ENCODE measurements at places on chromosomes 3 and 15.
A peak's percentile ranks its signal among the peaks of the same experiment; 100 is the strongest.

- no peak for DNase-seq
Measured at GRCh38 chr3:5194341-5194740, 6.8 kb downstream of the EDEM1 start.

- DNase-seq, result no peak
Measured at GRCh38 chr3:191721990-191722389, 261.0 kb downstream of the PYDC2 start.

DNA sequence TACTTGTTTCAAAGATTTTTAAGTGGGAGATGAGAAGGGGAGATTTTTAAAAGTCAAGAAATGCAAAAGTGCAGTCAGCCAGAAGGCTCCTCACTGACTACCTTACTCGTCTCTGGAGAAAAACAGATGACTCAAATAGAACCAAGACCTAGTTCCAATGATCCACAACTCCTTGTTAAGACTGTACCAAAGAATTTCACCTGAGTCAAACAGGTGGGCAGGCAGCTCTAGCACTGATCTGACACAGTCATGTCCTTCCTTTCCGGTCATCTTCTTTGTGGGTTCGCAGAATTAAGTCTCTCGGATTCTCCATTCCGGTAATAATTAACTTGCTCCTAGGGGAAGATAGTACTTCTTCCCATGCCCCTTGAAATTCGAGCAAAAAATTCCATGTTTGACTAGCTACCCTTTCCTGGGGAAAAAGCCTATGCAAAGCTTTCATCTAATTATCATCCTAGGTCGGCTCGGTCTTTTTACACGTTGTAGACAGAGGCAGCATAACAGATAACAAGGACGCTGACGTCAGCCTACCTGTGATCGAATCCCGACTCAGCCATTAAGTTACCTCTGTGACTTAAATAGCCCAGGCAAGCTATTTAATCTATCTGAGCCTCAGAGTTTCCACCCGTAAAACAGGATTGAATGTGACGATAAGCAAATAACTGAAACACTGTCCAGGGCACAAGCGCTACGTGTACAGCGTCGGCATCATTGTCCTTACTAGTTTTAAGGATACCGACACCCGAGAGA is 758 bp downstream of the SELENOK start:
- peak; percentile 60 for DNase-seq

DNA sequence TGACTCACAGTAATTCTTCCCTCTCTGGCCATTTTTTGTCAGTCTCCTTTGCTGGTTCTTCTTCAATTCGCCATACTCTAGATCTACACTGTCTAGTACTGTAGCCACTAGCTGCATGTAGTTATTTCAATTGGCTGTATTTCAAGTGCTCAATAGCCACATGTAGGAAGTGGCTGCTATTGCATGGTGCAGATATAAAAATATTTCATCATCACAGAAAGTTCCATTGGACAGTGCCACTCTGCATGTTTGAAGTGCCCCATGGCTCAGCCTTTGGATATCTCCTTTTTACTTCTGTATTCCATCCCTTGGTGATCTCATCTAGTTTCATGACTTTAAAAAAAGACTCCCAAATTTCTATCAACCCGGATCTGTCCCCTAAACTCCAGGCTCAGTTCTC is 22.1 kb downstream of the PPP2R3A start:
- DNase-seq, result no peak

- DNase-seq, result no peak
Measured at GRCh38 chr3:46113608-46114007, 86.3 kb upstream of the XCR1 start.

DNA sequence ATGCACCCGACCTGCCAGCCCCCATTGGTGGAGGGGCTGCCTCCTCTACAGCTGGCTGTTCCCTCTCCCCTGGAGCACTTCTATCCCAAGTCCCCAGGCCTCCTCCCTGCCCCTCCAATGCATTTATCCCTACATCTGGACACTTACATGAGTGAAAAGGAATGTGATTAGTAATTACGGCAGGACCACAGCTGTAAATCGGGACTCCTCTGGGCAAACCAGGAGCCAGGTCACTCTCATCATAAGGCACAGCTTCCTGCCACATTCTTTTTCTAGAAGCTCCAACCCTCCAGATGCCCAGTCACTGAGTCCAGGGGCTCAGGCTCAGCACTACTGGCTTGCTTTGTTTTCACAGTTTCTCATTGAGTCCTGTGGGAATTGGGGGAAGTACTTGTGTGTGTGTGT is 54.3 kb downstream of the IL20RB start:
- no peak for DNase-seq

DNA sequence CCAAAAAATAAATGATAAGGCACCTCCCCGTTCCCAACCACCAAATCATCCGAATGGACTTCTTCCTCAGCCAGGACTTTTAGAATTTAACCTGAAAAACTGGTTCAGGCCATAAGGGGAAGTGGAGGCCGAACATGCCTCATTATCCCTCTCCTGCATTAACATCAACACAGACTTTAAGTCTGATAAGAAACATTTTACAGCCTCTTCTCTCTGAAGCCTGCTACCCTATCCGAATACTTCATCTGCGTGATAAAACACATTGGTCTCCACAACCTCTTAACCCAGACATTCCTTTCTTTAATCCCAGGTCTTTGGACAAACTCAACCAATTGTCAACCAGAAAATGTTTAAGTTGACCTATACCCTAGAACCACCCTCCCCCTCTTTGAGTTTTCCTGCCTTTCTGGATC is 850 bp upstream of the SLC41A3 start:
- DNase-seq, result no peak

DNA sequence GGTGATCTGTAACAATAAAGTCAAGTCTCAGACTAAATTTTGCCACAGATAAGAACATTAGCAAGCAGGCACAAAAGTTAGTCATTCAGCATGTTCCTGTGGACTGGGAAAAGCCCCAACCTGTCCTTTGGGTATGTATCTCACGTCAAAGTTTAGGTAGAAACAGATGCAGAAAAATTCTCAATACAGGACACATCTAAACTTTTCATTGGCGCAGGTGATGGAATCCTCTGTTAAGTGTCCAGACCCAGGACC is 120.6 kb downstream of the ATG7 start:
- no peak for DNase-seq

GRCh38 chr15:72339777-72340177 is 19.8 kb upstream of the CELF6 start:
- no peak for DNase-seq

DNA sequence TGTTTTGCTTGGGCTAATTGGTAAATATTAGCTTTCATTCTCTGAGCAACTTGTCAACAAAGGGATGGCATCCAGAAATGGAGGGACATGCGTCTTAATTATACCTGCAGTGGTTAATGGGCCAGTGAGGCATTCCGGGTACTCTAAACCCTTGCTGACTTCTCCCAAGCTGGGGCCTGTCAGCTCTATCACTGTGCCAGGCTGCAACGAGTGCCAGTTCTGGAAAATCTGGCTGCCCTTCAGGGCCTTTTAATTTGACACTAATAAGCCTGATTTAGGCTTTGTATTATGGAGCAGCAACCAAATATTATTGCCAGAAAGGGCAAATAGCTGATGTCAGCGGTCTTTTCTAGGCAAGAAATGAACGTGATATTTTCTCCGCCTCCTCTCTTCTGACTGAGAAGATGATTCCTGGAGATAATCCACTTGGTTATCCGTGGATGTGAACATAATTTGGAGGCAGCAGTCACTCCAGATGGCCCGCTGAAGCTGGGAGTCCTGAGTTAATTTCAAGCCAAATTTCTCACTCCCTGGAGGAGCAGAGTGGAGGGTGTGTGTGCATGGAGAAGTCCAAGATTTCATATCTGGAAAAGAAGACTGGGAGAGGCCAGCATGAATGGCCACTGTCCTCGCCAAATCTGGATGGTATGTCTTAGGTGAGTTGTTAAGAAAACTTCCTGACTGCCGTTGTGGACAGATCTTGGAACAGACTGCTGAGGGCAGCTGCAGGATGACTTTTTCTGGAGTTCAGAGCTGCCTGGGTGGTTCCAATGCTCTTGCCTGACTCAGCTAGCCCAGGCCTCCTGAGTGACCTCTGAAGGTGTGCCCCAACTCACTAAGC is 44.4 kb upstream of the PSMD6 start:
- DNase-seq, result no peak

All from stimulated activated CD4-positive, alpha-beta T cell treated with anti-CD3 and anti-CD28 coated beads, Interleukin-15, amount 100 ng/mL, for 24 hours (primary cell).